BJ (cell line): ENCODE measurements at places on chromosomes 2 and 18.

DNA sequence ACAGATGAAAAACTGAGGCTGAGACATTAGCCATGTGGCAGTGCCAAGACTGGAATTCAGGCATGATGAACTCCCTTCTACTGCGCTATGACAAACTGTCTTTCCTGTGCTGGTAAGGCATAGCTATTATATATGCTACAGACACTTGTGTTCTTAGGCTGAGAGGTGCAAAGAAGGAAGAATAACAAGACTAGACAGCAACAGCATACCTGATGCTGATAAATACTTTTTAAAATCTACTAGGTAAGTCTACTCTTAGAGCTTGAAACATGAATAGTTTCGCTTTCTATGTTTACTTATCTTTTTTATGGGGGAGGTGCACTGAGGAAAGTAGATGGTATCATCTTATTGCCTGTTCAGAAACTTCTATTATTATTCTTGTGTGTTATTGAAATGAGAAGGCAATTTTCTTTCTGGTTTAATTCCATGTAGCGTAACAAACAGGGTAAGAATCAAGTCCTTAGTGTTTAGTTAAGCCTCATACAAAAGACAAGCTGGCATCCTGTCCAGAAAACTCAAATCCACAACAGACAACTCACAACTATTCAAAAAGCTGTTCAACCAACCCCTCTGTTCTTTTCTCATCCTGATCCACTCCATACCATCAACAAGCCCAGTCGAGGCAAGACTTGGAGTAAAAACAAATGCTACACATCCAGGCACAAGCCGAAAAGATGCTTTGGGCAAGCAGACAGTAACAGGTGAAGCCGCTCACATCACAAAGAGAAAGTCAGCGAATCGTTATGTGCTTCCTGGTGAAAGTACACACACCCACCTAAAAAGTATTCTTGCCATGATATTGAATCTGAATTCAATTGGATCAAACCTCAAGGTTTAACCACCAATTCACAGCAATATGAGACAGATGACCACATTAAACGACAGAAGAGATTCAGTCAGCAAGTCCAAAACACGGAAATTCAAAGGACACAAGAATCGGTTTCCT lies 1.5 kb downstream of the TTC32 start:
- DNase-seq: no peak

DNA sequence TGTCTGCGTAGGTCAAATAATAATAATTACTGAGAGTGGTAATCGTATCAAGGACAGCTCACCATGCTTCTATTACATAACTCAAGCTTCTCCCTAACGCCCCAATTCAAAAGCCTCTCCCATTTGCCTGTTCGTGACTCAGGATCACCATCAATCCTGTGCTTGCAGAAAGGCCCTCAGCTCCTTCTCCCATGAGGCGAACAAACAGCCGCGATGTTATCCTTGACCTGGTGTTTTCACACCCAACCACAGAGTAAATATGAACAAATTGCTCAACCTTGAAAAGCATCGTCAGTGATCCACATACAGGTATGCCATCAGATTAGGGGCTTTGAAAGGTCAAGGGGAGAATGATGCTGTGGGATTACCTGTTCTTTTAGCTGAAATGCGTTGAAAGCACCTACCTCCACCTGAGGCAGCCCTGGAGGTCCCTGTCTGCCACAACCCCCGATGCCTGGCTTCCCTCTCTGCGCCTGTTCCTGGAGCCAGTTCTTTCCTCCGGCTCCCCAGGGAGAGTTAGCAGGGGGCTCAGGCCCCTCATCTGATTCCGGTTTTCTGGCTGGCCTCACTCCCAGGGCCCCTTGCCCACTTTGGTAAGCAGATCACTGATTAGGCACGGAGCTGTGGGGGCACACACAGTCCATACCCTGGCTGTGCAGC lies 39.1 kb upstream of the ODC1 start:
- DNase-seq: no peak

DNA sequence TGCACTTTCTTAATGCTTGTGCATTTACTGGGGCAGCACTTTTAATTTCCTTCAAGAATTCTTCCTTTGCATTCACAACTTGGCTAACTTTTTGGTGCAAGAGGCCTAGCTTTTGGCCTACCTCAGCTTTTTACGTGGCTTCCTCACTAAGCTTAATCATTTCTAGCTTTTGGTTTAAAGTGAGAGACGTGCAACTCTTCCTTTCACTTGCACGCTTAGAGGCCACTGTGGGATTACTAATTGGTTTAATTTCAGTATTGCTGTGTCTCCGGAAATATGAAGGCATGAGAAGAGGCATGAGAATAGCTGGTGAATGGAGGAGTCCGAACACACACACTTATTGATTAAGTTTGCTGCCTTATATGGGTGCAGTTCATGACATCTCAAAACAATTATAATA lies 354.1 kb downstream of the DLGAP1 start:
- DNase-seq: no peak

DNA sequence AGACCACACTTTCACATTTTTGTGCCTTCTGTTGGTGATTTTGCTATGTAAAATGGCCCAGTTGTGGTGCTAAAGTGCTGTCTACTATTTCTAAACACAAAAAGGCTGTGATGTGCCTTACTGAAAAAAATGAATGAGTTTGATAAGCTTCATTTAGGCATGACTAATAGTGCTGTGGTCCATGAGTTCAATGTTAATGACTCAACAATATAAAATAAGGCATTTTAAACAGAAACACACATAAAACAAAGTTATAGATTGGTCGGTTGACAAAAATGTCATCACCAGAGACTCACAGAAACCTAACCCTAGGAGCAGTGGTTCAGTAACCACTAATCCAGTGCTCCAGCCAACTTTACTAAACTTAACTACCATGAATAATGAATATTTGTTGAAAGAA lies 160.0 kb downstream of the DNAH6 start:
- DNase-seq: peak; percentile 61

- no peak for DNase-seq
These were observed 438.4 kb upstream of the KLHL29 start for GRCh38 chr2:22946553-22946952.

DNA sequence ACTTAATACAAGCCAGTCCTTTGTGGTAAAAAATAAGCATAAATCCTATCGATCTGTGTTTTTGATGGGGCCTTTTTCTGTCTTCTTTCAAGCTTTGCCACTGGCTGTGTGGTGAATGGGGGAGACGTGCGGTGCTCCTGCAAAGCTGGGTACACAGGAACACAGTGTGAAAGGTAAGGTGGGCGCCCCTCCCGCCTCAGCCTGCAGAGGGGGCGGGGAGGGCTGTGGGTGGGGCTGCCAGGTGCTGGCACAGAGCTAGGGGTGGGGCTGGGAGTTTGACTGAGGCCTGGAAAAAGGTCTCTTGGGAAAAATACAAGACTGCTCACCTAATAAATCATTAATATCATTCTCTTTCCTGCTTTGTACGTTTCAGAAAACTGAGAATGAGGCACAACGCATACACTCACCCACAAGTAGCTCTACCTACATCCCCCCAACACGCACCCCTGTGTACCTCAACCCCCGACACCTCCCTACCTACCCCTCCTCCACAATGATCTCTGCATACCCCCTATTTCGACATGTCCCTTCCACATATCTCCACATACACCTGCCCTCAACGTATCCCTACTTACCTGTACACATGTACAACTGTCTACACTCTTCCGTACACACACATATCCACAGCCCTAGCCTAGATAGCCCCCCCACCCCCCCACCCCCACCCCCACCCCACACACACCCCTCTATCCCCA lies 129.7 kb upstream of the TTC39C start:
- DNase-seq: no peak

- DNase-seq: no peak
These were observed 30.4 kb upstream of the RAB6D start for GRCh38 chr2:131394147-131394931.

DNA sequence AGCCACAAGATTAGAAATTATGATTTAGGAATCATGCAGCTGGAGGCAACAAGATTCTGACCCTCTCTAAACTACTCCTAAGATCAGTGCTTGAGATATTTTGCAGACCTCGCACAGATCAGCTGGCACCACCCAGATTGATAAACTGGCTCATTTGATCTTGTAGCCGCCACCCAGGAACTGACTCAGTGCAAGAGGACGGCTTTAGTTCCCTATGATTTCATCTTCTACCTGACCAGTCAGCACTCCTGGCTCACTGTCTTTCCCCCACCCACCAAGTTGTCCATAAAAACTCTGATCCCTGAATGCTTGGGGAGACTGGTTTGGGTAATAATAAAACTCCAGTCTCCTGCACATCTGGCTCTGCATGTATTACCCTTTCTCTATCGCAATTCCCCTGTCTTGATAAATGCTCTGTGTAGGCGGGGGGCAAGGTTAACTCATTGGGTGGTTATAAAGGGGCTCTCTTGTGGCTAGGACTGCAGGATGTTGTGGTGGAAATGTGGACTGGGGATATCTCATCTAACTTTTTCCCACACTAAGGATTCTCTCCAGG lies 96.1 kb downstream of the ARL6IP6 start:
- no peak for DNase-seq

DNA sequence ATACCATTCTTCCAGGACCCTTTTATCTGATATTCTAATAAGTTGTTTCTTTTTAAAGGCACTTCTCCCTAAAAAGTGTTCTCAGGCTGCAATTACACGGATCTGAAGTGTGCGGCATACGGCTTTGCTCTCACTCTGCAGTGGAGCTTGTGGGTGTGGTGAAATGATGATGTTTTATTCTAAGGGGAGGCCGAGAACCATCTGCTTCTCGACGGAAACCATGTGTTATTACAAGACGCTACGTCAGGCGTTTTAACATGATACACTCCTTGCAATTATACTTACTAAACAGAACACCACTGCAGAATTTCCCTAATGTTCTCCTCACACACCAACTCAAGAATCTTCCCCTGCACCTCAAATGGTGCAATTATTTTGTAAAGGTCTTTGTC lies 34.9 kb upstream of the CTDP1 start:
- DNase-seq: no peak

DNA sequence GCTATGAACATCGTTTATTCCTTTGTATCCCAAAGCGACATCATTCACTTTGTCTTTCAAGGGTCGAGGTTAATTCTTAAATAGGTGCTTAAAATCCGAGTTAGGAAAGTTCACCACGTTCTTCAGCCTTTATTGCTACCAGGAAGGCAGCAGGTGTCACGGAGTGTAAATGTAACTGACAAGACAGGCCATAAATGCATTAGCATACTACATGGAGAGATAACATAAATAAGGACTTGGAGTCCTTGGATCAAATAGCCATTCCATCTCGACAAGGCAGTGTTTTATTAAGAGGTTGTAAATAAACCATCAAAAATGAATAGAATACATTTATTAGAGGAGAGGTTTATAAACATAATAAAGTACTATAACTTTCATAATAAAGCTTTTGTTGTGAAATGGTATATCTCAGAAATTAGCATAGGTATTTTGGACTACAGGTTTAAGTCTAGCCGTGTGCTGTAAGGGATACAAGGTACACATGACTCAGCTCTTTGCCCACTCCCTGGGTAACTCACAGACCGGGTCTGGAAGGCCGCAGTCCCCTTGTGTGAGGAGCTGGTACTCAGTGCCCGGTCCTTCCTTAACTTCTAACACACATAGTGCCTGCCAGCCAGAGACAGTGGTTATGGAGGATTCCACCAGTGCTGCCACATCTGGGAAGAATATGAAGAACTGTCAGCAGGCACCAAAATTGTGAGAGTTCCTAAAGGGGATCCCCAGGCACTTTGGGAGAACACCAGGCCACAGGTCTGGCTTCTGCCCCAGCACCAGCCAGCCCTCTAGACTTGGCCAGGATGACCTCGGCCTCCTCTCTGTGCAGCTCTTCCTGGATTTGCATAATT lies 29.4 kb downstream of the CAPN13 start:
- DNase-seq: no peak

GRCh38 chr2:200618590-200619021 lies 32.8 kb downstream of the AOX1 start:
- no peak for DNase-seq

- DNase-seq: no peak
These were observed 144.8 kb upstream of the VWC2L start for GRCh38 chr2:214265991-214266489.

GRCh38 chr18:59610546-59611140 lies 86.6 kb downstream of the CCBE1 start:
- DNase-seq: no peak

DNA sequence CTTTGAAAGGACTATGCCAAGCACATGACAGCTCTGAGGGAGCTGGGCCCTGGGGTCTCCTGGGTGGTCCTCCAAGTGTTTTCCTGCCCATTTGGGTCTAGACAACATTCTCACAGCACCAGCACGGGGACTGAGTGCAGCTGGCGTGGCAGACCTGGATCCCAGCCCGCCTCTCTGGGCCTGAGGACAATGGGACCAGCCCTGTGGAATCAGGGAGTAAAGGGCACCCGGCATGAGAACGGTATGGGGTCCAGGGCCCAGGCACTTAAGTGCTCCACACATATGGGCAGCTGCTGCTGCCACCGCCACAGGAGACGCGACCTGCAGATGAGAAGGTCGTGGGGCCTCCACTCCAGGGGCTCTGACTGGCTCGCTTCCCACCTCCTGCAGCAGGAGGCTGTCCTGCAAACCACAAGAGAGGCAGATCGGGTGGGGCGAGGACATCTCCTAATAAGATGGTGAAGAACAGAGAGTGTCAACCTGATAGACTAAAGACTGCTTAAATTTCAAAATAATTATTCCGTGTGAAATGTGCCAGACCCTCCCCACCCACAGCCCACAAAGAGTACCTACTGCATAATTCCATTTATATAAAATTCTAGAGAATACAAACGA lies 46.3 kb downstream of the FAM178B start:
- DNase-seq: no peak

DNA sequence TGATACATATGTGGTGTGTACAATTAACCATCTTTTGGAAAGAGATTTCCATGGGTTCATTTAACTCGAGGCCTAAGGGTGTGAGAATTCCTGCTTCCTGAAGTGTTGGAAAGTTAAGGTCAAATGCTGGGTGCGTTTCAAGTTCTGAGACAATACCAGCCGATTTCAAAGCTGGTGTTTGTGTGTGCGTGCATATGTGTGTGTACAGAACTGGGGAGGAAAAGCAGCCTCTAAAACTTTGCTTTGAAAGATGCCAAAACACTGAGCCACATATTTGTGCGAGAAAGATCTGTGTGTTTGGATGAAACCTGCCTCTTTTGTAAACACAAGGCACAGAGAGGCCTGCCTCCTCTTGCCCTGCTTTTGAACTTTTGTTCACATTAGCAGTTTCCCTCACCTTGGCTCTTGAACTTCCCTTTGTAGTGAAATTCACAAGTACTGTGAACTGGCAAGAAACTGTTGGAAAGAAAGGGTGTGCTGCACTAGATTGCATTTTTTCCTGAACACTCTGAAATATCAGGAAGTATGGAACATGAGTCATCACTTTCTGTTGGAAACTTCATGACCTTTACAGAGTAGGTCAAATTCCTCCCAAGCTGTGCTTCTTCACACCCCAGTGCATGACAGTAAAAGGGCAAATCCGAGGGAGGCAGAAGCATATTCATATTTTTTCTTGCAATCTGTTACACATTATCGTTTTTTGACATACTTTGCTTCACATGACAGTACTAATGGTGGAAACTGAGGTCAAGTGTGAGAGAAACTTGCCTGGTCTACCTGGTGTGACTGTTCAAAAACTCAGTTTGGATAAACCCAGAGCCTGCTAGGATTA lies 20.0 kb upstream of the CAVIN2 start:
- peak; percentile 89 for DNase-seq

DNA sequence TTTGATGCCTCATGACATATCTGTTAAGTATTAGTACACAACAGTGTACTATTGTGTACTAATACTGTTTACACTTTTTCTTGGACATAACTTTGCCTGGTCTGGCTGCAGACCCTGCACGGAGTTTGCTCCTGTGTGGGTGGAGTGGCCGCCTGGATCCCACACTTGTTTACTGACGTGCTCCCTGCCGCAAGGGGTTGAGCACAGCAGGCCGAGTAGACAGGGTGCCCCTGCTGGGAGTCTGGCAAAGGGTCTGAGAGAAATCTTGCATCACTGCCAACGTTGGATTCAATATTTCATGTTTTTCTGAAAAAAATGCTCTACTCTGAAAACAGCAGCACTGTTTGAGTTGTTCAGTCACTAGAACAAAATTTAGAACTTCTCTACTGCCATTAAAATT lies 59.0 kb downstream of the PDK1 start:
- no peak for DNase-seq
